Stimulated activated CD8-positive, alpha-beta memory T cell treated with anti-CD3 and anti-CD28 coated beads, Interleukin-15, amount 100 ng/mL, for 48 hours (primary cell): ENCODE measurements at places on chromosomes 12 and 14.

- DNase-seq: no peak
Observed at GRCh38 chr14:37589715-37590427, 5.2 kb downstream of the FOXA1 start.

- DNase-seq: no peak
Observed at GRCh38 chr12:59067083-59067482, 146.8 kb upstream of the LRIG3 start.

- peak; percentile 5 for DNase-seq
Observed at GRCh38 chr12:83826112-83826511, 1086.5 kb downstream of the SLC6A15 start.

DNA sequence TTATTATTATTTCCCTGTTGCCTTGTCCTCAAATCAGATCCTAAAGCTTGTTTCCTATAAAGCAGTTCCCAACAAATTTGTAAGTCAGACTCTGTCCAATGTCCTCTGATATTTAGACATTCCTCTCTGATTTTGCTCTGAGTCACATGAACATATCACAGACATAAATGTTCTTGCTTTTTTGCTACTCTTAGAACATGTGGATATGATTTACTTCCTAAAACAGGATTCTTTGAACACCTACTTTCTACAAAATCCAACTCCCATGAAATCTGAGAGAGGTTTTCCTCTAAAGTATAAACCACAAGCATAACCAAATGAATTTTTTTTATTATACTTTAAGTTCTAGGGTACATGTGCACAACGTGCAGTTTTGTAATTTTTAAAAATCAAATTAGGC lies 181.3 kb upstream of the SLC38A2 start:
- DNase-seq: no peak

DNA sequence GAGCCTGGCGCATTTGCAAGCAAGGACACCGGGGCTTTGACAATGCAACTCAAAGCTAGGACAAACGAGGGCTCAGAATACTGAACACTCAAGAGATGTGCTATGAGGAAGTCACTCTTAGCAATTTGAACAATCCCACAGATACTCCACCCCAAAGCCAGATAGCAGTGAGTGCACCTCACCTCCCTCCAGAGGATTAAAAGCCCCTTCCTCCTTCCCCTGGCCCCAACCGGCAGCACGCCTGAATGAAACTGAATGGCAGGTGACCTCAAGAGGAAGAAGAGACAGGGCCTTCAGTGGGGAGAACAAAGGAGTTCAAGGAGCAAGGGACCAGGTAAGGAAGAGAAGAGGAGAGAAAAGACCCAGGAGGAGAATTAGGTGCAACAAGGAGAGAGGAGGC lies 1.9 kb upstream of the KRT78 start:
- no peak for DNase-seq

DNA sequence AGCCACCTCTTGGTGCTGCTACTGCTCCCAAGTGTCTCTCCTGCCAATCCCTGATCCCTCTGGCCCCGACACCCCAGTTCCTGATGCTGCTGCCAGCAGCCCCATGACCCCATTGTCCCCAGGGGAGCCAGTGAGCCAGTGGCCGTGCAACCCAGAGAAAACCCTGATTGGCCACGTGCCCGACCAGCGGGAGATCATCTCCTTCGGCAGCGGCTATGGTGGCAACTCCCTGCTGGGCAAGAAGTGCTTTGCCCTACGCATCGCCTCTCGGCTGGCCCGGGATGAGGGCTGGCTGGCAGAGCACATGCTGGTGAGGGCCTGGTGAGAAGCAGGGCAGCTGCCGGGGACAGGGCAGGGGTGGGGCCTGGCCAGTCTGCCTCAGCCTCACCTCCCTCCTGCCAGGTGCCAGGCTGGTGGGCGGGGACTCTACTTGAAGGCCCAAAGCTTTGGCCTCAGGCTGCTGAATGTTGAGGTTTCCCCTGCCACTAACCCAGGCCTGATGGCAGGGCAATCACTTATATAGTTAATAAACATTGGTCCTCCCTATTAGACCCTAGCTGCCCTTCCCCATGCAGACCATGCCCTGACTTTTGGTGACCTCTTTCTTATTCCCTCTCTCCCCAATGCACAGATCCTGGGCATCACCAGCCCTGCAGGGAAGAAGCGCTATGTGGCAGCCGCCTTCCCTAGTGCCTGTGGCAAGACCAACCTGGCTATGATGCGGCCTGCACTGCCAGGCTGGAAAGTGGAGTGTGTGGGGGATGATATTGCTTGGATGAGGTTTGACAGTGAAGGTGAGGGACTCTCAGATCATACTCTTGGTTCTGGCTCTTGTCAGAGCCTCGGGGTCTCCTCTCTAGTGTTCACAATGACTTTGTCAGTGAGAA lies 5.1 kb downstream of the PCK2 start:
- no peak for DNase-seq

- no peak for DNase-seq
Observed at GRCh38 chr12:1056390-1056789, 65.4 kb downstream of the ERC1 start.

DNA sequence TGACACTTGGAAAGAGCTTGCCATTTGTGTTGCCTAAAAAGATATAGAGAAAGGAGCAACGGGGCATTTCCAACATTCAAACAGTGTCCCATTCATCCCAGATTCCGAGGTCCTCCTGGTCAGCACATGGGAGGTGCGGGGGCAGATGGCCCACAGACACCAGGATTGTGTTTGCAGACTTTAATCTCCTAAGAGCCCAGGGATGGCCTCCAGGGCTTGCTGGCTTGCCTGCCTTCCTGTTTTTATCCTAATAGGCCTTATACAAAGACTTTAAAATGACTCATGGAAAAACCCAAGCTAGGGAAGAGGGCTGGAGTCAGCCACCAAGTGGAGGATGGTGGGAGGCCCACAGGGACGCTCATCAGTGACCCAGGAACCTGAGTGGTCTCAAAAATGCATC lies 21.5 kb upstream of the FAM181A start:
- DNase-seq: no peak

DNA sequence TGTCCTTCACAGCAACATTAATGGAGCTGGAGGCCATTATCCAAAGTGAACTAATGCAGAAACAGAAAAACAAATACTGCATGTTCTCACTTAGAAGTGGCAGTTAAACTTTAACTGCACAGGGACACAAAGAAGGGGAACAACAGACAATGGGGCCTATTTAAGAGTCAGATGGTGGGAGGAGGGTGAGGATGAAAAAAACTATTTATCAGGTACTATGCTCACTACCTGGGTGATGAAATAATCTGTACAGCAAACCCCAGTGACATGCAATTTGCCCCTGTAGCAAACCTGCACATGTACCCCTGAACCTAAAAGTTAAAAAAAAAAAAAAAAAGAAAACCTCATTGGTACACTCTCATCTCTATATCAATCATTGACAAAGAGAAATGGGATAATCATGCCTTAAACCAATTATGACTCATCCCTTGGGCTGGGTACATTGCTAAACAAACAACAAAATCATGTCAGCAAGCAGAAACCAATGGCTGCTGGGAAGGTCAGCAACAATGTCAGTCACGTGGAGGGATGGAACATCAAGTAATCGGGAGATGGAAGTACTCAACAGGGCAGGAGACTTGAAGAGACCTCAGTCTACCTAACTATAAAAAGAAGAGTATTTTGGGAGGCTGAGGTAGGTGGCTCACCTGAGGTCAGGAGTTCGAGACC lies 479.2 kb downstream of the RMST start:
- no peak for DNase-seq

DNA sequence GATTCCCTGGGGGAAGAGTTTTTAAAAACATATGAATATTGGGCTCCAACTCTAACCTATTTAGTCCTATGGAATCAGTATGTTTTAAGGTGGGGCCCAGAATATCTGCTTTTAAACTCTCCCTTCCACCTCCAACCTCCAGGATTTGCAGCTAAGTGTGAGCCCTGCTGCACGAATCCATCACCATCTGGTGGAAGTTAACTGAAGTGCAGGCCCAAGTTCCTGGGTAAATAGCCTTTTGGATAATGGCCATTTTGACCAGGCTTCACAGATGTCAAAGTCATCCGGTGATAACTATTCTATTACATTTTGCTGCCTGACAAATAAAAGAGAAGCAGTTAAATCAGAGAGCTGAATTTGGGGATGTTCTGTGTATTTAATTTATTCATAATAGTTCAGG lies 58.1 kb upstream of the RMST start:
- DNase-seq: no peak

- DNase-seq: no peak
Observed at GRCh38 chr12:30696103-30696408, 387 bp upstream of the IPO8 start.

GRCh38 chr14:73645248-73645610 lies 443 bp downstream of the DNAL1 start:
- no peak for DNase-seq

DNA sequence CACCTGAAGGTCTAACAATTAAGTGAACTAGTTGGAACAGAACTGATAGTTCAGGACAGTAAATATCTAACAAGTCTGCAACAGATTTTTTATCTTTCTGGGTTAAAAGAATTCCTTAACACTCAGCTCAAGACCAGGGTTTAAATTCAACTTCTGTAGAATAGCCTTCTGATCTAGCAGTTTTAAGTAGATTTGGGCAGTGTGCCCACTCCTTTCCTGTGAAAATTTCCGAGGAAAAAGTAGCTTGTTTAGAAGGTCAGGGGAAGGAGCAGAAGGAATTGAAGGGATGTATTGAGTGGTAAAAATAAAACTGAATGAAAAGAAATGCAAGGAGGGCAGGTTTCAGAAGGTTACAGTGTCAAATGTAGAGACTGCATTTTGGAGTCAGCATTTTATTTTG lies 45.8 kb downstream of the ATL1 start:
- no peak for DNase-seq

GRCh38 chr14:102075155-102075554 lies 11.7 kb downstream of the HSP90AA1 start:
- no peak for DNase-seq

DNA sequence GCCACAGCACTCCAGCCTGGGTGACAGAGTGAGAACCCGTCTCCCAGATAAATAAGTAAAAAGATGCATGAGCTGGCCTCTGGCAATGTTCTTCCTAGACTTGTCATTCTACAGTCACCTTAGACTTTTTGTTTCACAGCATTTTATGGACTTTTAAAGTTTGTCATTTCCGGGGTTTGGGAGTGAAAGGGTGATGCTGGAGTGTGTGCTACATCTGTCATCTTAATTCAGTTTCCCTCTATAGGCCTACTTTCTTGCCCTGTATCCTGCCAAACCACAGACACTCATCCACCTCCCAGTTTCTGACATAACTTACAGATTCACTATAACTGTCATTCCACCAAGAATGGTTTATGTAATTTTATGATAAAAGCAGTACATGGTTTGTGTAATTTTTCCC lies 166.7 kb upstream of the PARP11 start:
- no peak for DNase-seq

- DNase-seq: no peak
Observed at GRCh38 chr14:34362641-34363251, 99.3 kb downstream of the SPTSSA start.
